CD4-positive, alpha-beta T cell treated with Interleukin-15 for 1 hour (primary cell): ENCODE measurements at places on chromosomes 7 and 10.

DNA sequence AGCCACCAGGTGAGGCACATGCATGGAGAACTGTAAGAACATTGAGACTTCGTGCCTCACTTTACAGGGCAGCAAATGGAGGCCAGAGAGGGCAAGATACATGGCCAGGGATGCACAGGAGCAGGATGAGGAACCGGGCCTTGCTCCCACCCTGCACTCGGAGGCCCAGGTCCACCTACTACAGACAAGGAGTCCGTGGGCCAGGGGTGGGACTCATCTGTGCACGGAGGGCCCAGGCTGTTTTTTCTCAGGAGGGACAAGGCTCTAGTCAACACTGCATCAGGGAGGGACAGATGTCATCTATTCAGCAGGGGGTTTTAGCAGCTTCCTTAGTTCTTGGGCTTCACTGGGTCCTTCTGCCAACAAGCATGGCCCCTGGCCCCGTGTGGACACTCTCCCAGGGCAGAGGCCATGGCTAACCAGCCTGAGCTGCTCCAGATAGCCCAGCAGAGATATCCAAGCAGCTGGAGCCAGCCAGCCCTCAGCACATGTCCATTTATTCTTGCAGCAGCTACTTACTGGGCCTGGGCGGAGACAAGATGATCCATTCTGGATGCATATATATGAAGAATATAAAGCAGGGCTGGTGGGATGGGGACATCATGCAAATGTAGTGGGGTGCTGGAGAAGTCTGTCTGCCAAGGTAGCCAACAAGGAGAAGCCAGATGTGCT, 134.5 kb upstream of the RET start:
- no peak for DNase-seq

DNA sequence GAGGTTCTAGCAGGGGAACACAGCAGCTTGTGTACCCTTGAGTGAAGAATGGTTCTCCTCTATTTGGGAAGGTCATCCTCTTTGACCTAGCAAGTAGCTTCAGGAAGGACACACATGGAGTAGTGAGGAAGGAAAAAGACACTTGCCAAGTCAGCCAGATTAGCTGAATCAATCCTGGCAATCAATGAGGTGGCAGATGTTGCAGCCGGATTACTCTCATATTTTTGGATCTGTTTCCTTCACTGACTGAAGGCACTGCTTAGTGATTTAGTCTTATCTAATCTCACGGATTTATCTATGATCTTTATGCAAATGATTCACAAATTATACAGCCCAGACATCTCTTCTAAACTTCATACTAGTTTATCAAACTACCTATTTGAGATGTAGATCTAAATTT, 218.8 kb downstream of the GPR158 start:
- DNase-seq, result no peak

DNA sequence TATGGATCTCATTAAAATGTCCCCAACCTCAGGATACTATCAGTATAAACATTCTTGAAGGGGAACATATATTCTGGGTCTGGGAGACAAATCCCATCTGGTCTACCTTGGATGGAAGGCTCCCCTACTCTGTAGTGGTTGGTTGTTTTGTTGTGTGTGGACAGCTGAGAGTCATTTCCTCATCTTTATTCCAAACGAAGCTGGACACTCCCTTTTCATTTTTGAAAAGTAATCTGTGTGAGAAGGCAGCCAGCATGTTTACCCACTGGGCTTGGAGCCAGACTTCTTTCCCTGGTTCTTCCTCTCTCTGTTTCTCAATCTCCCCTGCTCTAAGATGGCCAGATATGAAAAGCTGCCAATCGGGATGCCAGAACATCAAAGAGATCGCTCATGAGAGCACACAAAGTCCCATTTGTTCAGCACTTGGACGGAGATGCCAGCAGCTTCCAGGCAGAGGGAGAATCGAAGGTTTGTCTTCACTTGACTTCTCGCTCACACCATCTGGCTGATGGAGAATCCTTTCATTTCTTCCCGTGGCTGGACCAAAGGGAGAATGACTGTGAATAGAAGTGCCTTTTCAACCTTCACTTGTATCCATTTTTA, 108.1 kb upstream of the AGR3 start:
- DNase-seq, result no peak

GRCh38 chr7:27192546-27193334, 7.2 kb downstream of the HOXA13 start:
- no peak for DNase-seq

- DNase-seq, result no peak
Measured at GRCh38 chr7:11742496-11742895, 89.5 kb downstream of the THSD7A start.

GRCh38 chr7:131859147-131859821, 302.9 kb upstream of the PODXL start:
- DNase-seq, result peak; percentile 23

DNA sequence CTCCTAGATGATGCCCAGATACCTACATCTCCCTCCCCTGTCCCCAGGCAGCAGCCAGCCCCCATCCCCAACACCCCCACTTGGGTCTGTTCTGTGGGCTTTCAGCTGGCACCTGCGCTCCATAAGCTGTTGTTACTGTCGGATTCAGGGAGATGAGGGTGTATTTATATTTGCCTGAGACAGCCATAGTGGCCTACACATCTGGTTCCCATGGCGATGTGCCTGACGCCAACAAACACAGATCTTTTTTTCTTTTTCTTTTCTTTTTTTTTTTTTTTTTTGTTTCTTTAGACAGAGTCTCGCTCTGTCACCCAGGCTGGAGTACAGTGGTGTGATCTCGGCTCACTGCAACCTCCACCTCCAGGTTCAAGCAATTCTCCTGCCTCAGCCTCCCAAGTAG, 73.1 kb downstream of the CLIP2 start:
- DNase-seq, result no peak

DNA sequence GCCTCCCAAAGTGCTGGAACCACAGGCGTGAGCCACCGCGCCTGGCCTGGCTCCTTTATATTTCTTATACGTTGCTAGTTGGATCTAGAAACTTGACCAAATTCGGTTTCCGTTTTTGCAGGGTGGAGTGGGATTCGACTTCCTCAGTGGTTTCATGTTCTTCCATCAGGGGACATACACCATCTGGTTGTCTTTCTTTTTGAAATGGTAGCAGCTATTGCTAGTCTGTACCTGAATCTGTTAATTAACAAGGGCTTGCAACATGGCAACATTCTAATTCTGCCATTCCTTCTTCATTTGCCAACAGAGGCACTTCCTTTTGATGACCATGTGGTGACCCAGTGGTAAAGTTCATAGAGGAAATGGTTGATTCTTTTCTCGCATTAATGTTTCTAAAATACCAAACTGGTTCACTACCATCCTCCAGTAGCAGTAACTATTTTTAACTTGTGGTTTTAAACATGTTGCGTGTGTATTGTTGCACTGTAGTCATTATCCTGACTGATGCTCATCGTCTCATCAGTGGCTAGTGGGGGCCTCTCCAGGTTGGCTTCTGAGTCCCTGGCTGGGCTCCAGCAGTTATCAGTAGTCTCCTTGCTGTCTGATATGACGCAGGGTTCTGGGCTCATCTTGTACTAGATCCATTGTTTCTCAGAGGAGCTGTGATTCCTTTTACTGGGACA, 159.2 kb downstream of the RGS10 start:
- DNase-seq, result no peak

- DNase-seq, result no peak
Measured at GRCh38 chr10:133067149-133068105, 20.3 kb upstream of the ADGRA1 start.

GRCh38 chr7:155312633-155313032, 15.0 kb downstream of the INSIG1 start:
- no peak for DNase-seq

- DNase-seq, result no peak
Measured at GRCh38 chr7:131164025-131164925, 163.4 kb upstream of the MKLN1 start.

DNA sequence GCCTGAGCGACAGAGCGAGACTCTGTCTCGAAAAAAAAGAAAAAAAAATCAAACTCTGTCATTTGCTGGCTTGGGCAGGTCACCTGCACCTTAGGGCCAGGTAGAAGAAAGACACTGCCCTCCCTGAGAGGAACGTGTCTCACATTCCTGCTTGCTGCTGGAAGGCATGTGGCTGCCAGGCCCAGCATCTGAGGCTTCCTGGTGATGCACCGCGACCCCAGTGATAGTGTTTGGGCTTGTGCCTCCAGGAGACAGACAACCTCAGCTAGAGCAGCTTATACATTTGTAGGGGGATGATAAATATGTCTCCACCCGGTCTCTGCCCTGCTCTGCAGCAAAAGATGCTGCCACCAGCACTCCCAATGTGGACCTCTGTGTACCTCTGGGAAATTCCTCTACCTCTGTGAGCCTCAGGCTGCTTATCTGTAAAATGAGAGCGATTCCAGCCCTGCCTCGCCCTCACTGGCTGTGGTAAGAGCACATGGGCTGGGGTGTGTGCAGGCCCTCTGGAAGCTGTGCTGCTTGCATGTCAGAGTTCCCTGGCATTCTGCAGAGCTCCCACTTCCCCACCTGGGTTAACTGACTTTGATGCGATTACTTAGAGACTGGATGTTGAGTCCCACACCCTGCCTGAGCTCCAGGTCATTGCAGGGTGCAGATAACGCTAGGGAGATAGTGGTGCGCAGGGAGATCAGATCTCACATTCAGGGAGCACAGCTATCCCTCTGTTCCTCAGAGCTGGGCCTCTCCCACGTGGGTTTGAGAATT, 19.9 kb downstream of the SLC29A3 start:
- DNase-seq, result no peak

- no peak for DNase-seq
Measured at GRCh38 chr10:59852670-59853069, 53.7 kb downstream of the CCDC6 start.

- no peak for DNase-seq
Measured at GRCh38 chr10:75143353-75143752, 31.9 kb downstream of the SAMD8 start.

- no peak for DNase-seq
Measured at GRCh38 chr10:51397695-51398094, 301.7 kb downstream of the CSTF2T start.
